Esophagus muscularis mucosa (tissue), 4 donors: ENCODE measurements at places on chromosomes 3 and 15. TPM values are rescaled to one million over a fixed set of nuclear protein-coding genes. Genes with fewer than 3 reads are reported as not detected.

Gene EEFSEC
- total RNA-seq, result 15.9 TPM

Gene ADAMTS9
- total RNA-seq, result 56.7 TPM

Gene CCDC39
- not detected for total RNA-seq

Gene MEGF11
- not detected for total RNA-seq

Gene UBA3
- 50.3 TPM for total RNA-seq

Gene CFAP20DC
- 0.17 TPM for total RNA-seq

Gene PLA2G4B
- total RNA-seq, result 0.91 TPM

Gene SNRPA1
- total RNA-seq, result 23.7 TPM

Gene SST
- total RNA-seq, result not detected

Gene CCR3
- total RNA-seq, result not detected

Gene GHSR
- total RNA-seq, result not detected

Gene RNU5B-1
- total RNA-seq, result not detected

Gene CAND2
- 13.7 TPM for total RNA-seq
